Esophagus squamous epithelium (tissue), 5 donors: ENCODE measurements at places on chromosomes 7 and 10.

- DNase-seq: no peak
Measured at GRCh38 chr10:72309290-72310240, 35.8 kb downstream of the DDIT4 start.

GRCh38 chr10:125199270-125199669 lies 38.9 kb upstream of the CTBP2 start:
- DNase-seq: no peak

DNA sequence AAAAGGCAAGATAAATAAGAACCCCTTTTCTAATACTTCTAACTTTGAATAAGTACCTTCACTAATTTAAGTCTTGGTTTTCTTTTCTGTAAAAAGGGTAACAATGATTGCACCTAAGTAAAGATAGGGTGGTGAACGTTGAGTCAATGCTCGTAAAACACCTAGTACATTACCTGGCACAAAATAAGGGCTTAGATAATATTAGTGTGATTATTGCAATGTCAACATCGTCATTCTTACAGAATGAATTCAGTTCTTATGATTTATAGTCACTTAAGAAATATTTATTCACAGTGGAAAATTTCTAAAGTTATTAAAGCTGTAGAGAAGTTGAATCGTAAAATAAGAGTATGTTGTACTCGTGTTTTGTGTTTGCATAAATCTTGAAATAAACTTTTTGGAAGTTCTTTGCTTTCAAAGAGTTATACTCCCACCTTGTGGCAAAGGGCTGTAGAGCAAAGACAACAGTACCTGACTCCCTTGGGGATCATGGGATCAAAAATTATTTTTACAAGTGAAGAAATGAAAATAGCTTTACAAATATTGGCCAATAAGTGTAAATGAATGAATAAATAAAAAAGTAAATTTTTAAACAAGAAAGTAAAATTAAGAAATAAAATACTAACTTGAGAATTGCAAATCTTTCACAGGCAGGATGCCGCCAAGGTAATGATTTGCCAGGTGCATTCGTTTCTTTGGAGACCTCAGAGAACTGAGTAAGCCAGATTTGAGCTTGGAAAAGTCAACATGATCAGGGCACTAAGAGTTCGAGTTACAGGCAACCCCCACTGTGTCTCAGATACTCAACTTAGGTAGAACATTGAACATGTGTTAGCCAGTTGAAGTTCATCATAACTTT lies 285.8 kb upstream of the CACNA2D1 start:
- DNase-seq: no peak

DNA sequence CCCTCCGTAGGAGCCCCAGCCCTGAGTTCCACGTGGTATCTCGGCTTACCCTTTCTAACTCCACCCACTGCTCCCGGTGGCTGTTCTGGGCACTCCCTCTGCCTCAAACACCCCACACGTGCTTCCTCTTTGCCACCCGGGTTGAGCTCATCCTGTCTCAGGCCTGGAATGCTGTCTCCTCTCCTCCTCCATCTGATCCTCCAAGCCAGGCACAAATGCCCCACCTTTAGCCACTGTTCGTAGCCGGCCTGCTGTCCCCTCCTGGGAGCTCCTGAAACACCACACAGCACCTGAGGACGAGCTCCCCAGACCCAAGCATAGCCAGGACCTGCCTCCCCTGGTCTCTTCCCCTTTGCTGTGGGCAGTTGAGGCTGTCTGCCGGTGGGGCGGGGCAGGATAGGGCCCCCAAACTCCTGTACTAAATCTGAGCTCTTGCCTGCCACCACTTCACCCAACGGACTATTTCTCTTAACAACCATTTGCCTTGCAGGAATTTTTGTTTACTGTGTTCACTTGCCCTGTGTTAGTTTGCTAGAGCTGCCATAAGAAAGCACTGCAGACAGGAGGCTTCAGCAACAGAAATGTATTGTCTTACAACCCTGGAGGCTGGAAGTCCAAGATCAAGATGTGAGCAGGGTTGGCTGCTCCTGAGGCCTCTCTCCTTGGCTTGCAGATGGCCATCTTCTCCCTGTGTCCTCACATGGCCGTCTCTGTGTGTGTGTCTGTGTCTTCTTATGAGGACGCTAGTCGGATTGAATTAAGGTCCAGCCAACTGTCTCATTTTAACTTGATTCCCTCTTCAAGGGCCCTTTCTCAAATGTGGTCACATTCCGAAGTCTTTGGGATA lies 58.3 kb upstream of the SHH start:
- no peak for DNase-seq

- DNase-seq: peak; percentile 35
Measured at GRCh38 chr7:149147072-149147751, at the start of gene ZNF398. Gene ZNF398 (plus strand): TSS chr7:149147453. CDS start chr7:149147743, 290 bp downstream.

GRCh38 chr7:40541336-40541735 lies 406.5 kb downstream of the SUGCT start:
- DNase-seq: no peak

DNA sequence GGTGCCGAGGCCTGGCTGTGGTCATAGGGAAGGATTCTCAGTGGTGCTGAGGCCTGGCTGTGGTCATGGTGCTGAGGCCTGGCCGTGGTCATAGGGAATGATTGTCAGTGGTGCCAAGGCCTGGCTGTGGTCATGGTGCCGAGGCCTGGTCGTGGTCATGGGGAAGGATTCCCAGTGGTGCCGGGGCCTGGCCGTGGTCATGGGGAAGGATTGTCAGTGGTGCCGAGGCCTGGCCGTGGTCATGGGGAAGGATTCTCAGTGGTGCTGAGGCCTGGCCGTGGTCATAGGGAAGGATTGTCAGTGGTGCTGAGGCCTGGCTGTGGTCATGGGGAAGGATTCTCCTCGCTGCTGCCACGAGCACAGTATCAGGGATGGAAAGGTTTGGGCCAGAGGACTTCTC lies 327.3 kb downstream of the ADARB2 start:
- no peak for DNase-seq

- no peak for DNase-seq
Measured at GRCh38 chr10:15267496-15267895, 99.0 kb upstream of the NMT2 start.

GRCh38 chr7:125516194-125516593 lies 586.6 kb upstream of the POT1 start:
- DNase-seq: no peak

GRCh38 chr10:96380821-96381220 lies 22.0 kb upstream of the OPALIN start:
- DNase-seq: no peak

DNA sequence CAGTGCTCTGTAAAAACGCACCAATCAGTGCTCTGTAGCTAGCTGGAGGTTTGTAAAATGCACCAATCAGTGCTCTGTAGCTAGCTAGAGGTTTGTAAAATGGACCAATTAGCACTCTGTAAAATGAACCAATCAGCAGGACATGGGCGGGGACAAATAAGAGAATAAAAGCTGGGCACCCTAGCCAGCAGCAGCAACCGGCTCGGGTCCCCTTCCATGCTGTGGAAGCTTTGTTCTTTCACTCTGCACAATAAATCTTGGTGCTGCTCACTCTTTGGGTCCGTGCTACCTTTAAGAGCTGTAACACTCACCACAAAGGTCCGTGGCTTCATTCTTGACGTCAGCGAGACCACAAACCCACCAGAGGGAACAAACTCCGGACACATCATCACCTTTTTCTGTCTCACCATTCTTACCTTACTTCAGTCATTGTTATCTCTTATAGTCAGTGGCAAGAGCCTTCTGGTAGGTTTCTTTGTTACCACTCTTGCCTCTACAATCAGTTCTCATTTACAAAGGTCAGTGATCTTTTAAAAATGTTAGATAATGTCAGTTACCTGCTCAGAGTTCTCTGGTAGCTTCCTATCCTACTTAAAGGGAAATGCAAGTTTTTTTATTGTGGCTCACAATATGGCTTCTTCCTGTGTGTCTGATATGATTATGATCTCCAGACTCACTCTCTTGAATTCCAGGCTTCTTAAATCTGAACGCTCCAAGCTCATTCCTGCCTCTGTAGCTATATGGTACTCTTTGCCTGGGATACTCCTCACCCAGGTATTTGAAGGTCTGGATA lies 4.5 kb downstream of the STAM start:
- no peak for DNase-seq

GRCh38 chr10:93309062-93309461 lies 173.1 kb downstream of the MYOF start:
- no peak for DNase-seq

GRCh38 chr7:90678986-90679385 lies 82.9 kb downstream of the CDK14 start:
- DNase-seq: no peak

DNA sequence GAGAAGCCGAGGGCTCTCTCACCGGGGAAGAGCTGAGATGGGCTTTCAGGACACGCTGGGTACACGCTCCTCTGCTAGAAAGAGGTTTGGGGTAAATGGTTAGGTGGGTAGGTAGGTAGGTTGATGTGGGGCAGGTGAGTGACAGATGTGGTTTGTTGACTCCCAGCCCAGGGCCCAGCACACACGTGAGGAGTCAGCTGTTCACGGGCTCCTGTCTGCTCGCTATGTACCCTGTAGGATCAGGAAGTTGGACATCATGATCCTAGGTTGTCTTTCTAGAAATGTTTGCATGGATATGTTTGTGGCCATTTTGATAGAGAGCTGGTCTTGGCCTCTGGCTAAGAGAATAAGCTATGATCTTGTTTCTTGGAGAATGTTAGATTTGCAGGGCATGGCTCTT lies 109.0 kb downstream of the TACC2 start:
- no peak for DNase-seq

DNA sequence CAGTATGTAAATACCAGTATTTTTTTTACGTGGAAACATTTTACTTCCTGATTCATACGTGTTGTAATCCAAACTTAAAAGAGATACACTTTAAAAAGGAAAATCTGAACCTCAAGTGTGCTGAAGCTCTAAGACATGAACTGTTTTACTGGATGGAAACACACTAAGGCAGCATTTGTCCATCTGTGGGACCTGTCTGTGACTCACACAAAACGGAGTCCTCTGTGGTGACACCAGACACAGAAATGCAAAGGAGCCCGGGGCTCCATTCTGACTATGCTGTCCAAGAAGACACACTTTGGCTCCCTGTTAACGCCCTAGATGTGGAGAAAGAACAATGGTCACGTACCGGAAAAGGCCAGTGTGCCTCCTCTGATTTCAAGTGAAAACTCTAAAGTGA lies 23.9 kb downstream of the RNF133 start:
- DNase-seq: no peak

DNA sequence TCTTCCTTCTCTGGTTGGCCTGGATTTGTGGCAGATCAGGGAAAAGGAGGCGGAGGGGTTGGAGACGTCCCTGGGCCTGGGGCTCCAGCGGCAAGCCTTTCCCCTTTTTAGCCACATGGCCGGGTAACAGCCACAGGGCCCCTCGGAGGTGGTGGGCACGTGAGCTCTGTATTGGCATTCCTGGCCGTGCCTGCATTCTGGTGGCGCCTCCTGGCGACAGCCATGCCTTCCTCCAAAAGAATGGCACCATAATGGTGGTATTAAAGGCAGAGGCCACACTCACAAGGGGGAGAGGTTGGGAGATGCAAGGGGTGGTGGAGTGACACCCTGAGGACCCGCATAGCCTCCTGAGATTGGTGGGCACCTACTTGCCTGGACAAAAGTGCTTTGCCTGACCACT lies 3.0 kb upstream of the AQP1 start:
- DNase-seq: no peak

DNA sequence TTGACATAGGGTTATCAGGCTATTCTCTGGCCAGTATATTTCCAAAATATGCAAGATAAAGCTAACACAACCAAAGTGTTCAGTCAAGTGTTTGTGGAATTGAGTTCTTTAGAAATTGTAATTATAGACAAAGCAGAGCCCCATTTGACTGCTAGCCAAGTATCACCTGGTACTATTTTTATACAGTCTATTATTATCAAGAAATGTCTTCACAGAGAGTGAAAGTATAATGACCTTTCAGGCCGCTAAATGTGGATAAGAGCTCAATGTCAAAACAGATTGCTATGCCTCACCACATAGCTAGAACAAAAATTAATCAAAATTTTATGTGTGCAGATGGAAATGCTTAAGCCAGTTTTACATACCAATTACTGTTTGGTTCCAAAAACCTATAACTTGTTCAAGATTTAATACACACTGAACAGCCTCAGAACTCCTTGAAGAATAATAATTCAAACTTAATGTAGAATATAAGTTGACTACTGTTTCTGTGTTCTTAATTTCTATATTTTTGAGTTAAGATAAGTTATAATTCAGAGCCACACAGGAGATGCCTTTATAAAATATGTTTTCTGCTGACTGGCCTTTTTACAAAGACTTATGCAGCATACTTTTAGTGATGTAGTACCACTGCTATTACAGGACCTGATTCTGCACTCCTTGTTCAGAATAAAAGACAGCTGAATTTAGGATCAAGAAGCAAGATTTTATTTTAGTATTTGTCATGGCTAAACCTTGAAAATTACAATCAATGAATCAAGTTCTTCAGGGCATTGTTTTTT lies 31.0 kb downstream of the PRPS1L1 start:
- DNase-seq: no peak

DNA sequence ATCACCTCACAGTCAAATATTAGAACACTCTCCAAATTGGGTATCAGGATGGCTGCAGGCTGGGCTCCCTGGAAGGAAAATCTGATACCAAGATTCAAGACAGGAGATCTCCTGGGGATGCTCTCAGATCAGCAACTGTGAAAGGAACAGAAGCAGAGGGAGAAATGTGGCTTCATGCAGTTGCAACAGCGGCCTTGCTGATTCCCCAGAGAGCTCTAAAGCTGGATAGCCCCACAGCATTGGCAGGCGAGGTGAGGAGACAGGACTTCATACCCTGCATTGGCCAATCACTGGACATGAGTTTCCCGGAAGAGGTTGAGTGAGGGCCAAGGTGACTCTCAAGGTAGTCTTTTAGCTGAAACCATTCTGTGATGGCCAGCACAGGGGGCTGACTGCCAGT lies 190.6 kb downstream of the PTPN20 start:
- no peak for DNase-seq

DNA sequence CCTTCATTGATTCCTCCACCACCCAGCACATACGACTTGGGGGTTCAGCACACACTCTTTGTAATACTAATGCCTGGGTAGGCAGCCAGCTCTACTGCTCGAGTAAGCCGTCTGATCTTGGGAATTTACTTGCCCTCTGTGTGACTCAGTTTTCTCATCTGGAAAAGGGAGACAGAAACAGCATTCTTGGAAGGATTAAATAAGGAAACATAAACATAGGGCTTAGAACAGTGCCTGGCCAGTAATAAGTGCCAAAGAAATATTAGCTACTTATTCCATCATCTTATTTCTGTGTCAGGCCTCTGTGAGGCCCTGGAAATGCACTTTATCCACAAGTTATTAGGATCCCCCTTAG lies 130.1 kb downstream of the TNS3 start:
- DNase-seq: no peak

DNA sequence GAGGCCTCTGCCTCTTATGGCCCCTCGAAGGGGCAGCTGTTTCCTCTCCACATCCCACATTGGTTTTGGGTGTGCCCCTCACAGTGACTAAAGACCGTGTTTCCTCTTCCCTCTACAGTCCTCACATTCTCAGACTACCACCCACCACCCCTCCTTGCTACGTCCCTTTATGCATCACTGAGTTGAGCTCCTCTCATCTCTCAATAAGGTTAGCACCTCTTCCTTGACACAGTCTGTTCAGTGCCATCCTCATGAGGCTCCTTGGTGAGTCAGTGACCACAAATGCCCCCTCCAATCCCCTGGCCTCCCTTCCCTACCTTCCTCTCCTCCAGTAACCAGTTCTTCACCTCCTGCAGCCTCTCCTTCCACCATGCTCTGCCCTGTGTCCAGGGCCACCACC lies 239.1 kb upstream of the MYO3A start:
- no peak for DNase-seq
